Endothelial cell (in vitro differentiated cells): ENCODE measurements at places on chromosomes 12 and 14.

DNA sequence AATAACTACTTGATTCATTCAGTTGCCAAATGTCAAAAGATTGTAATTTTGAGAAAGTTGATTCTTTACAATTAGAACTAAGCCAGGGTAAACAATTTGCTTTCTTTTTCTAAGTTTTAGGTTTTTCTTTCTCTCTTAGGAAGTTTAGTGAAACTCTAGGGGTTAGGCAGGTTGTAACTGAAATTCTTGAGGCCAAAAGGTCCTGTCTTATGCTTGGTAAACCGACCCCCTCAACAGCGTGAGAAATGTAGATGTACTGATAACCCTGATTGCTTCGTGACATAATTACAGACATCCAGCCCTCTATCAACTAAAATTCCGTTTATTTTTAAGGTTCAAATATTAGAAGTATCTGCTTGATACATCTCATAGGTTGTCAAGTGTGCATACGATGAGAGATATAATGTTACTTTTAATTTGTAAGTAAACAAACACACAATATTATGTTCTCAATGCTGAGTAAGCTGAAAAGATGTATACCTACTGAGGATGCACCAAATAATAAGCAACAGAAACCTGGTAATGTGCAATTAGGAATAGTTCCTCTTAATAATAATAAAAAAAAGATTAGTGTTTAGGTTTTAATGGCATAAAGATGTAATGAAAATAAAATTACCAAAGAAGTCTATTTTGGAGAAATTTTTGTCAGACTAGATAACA lies 7.2 kb downstream of the FUT8 start:
- no peak for DNase-seq

DNA sequence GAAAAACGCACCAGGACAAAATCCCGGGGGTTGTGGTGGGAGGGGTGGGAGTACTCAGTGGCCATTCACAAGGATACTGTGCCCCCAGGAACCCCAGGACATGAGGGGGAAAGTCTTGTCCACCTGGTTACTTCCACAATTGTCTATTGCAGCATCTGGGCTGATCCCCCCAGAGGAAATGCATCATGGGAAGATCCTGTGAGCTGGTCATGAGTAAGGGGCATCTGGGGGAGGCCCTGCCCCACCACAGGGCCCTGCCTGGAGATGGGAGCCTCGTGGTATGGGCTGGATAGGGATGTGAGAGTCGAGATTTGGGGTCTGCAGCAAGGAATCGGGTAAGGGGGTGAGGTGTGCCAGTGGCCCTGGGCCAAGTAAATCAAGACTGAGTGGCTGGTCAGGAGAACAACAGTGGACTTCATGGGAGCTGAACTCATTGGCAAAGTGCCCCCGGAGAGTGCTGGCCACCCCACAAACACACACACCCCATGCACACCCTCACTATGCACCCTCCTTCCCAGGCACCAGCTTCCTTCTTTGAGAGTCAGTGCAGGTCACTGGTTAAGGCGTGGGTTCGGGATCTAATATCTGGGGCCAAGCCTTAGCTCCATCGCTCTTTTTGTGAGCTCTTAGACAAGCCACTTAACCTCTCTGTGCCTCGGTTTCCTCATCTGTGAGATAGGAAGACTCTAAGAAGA lies 3.0 kb upstream of the SERPINA1 start:
- DNase-seq = no peak

GRCh38 chr14:33315721-33316120 lies 377.0 kb downstream of the NPAS3 start:
- no peak for DNase-seq

DNA sequence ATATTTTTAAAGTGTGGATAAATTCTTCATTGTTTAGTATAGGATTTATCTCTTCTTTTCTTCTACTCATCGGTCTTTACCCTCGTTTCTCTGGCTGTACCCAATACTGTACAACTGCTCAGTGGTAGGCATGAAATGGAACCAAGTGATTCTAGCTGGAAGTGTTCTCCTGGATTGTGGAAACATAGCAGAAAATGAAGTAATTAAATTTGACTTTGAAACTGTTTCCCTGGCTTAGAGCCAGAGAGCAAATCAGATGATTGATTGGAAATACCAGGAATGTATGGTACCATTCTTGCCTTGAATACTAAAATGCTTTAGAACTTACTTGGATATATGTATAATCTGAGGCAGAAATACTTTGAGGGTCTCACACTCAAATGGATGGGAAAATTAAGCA lies 292.3 kb downstream of the ERC1 start:
- no peak for DNase-seq

- DNase-seq = no peak
These were observed 121.2 kb downstream of the RAD51B start for GRCh38 chr14:67940486-67941455.

- DNase-seq = peak; percentile 15
These were observed 768 bp downstream of the METTL25 start for GRCh38 chr12:82359115-82359478.

DNA sequence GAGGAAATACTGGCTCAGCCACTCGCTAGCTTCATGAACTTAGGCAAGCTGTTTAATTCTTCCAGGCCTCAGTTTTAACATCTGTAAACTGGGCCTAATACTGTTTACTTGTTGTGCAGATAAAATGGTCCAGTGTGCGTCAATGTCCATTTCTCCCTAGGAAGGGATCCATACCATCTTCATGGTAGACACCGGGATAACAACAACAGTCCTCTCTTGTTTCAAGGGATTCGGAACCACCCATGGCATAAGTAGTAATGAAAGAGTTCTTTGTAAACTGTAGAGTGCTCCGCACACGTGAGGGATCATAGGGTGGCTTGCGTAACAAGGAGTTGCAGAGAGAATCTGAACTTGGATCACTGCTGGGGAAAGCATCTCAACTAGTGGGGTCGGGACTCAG lies 17.3 kb upstream of the CHGA start:
- no peak for DNase-seq

DNA sequence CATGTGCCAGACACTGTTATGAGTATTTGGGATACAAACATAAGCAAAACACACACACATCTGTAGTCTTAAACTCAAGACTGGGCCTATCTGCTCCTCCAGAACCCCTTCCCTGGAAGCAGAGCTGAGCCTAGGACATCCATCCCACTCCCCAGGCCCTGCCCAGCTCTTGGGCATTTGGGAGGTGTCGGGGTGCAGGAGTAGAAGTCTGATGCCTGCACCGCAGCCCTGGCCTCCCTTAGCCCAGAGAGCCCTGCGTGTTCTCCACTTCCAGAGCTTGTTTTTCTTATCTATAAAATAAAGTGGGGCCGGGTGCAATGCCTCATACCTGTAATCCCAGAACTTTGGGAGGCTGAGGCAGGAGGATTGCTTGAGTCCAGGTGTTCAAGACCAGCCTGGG lies 11.7 kb downstream of the HSP90AA1 start:
- no peak for DNase-seq

DNA sequence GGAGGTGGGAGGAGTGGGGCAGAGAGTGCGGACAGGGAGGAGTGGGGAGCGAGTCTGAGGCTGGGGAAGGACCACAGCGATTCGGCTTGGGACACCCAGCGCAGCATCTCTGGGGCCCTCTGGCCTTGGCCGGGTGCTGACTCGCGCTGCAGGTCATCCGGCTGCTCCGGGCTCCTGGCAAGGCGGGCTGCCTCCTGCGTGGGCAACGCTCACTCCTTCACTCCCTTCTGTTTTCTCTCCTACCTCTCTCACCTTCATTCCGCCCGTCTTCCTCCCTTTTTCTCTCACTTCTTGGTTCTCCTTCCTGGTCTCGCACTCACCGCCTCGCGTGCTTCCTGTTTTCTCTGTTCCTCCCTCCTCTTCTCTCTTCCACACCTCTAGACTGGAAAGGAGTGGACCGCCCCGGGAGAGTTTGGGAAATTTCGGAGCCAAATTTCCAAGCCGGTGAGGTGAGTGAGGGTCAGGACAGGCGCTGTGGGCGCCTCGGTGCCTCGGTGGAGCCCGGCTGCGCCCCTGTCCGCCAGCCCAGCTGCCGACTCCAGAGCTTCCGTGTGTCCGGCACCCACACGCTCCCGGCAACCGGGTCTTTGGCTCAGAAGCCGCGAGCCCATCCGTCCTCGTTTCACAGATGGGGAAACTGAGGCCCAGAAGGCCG lies 86.7 kb downstream of the B4GALNT3 start:
- DNase-seq = peak; percentile 25

DNA sequence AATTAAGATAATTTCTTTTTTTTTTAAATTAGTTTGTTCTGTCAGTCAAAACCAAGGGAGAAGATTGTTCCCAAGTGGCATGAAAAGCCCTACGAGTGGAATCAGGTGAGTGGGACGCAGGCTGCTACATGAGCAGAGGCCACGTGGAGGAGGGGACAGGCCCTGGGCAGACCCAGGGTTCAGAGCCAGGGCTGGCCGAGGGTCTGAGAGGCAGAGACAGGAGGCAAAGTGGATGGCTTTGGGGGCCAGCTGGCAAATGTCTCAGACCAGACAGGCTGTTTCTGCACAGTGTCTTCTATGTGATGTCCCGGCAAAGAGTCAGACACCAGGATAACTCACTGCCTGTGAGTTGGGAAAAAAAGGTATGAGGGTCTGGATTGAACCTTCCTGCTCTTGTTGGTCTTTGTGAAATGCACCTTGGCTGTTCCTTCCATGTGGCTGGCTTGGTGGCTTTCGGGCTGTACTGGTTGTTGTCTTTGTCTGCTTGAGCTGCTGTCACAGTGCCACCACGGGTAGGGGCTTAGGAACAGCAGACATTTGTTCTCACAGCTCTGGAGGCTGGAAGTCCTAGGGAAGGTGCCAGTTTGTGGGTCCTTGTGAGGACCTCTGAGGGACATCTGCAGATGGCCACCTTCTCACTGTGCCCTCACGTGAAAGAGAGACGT lies 35.8 kb upstream of the ASPG start:
- DNase-seq = no peak

DNA sequence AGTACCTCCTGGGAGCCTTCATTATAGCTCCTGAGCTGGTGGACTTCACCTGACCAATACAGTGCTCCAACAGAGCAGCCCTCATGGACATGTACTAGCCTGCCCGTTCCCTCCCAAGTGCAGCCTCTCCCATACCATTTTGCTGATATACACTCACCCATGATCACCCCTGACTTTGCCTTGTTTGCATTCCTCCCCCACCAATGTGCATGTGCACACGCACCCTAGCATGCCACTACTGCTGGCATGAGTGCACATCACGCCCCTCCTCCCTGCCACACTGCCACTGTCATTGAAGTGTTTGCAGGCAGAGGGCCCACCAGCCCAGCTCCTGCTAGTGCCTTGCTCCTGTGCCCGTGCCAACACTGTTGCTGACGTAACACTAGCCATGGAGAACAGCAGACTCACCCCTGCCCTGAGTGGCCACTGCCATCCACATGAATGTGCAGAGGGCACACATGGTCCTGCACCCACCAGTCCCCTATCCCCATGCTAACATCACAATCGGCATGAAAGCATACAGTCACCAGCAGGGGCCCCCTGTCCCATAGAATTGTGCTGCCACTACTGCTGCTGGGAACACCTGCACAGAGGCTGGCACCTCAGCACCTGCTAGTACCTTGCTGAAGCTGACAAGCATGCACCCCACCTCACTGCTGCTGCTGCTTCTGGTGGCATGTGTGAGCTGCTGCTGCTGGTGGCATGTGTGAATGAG lies 110.3 kb downstream of the SINHCAF start:
- DNase-seq = no peak

GRCh38 chr12:44874981-44875416 lies 1.1 kb downstream of the NELL2 start:
- peak; percentile 5 for DNase-seq

GRCh38 chr12:131327521-131328488 lies 374.1 kb downstream of the ADGRD1 start:
- DNase-seq = no peak

DNA sequence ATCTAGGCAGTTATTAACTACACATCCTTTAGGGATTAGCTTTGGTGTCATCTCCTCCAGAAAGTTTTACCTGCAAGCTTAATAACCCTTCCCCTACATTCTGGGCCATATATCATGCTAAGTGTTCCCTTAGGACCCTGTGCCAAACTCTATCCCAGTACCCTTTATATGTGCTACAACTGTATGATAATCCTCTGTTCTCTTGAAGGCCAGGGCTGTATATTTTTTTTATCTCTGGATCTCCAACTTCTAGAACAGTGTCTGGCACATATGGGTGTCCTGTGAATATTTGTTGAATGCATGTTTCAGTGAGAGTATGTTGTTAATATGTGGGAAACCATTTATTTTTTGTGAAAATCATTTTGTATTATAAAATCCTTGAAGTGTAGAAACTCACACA lies 106.7 kb downstream of the PPM1A start:
- no peak for DNase-seq

DNA sequence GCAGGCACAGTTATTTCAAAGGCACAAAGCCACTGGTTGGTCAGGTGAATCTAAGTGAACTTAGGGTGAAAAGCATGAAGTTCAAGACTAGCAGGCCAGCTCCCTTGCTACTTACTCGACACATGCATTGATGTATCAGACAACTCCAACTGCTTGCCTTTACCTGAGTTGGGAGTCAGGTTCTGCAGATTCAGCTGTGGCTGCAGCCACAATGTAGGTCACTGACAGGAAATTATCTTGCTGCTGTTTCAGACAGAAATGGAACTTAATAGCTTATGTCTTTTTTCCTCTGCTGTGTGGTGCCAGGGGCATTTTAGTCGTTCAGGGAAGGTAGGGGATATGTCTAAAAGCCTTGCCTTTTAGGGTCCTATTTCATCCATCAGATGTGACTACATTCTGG lies 125.6 kb upstream of the RPH3A start:
- DNase-seq = no peak

DNA sequence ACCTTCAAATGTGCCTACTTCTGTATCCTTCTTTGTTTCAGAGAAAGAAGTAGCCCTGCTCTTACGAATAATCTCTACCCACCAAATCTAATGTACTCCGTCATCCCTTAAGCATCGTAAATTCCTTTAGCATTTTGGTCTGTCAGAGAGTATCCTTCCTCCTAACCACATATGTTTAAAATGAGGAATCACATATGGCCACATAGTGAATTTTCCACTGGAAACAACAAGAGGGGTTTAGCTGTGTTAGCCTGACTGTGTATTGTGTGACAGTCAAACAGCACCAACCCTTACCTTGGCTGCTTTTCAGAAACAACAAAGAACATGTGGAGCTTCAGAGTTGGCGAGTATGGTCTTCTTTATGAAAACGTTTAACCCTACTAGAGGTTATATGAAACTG lies 5.5 kb downstream of the LUM start:
- DNase-seq = no peak

DNA sequence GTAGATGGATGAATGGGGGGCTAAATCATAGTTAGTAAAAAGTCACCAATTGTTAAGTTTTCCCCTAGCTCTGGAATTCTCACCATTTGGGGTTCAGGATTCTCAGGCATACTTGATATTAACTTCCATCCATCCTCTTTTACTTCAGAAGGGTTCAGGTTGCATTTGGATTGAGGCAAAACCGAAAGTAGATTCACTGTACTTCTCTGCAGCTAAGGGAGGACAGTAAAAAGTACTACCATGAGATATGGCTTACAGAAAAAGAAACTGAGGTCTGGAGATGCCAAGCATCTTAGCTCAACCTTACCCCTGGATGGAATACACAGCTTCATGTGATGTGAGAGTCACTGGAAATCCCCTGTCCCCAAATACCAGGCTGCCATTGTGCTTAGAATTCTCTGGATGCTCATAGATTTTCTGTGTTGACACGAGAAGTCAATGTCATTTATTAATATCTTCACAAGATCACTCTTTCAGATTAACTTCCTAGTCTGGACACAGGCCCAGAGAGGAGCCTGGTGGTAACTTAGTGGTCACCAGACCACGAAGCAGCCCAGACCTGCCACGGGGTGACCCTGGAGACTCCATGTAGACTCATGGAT lies 87.1 kb downstream of the SSPN start:
- no peak for DNase-seq

GRCh38 chr12:4320853-4321701 lies at the start of gene TIGAR:
Gene TIGAR (plus strand): TSS chr12:4321213. CDS start chr12:4321272, 59 bp downstream.
- peak; percentile 96 for DNase-seq
